Endothelial cell (in vitro differentiated cells): ENCODE measurements at places on chromosomes 7 and 10. TPM values are rescaled to one million over a fixed set of nuclear protein-coding genes. Genes with fewer than 3 reads are reported as not detected.

NUDT13 gene
- 2.3 TPM for total RNA-seq

MOGAT3 gene
- not detected for total RNA-seq

KCNIP2 gene
- total RNA-seq = 7.7 TPM

SLC39A12 gene
- total RNA-seq = 0.10 TPM

ATRNL1 gene
- 32.5 TPM for total RNA-seq

DNA sequence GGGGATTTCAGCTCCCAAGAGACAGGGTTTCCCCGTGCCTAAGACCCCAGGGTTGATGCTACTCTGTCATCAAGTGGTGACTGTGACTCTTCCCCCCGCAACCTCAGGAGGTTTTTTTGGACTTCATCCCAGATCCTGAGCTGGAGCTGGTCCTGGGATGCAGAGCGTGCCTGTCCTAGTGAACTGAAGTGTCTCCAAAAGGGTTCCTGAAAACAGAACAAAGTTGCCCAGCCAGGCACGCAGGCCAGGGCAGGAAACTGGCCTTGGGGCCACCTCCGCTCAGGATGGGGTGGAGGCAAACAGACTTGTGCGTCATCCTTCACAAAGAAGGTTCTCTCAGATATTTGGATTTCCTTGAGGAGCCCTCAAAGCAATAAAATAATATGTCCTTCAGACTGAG is 118.9 kb downstream of the ITIH5 start:
- no peak overlapping the region for H3K4me3 ChIP-seq
- H3K36me3 ChIP-seq = no peaks in the 10 kb centered on the region
- H3K4me1 ChIP-seq = no peaks in the 10 kb centered on the region
- H3K27me3 ChIP-seq = no peaks in the 10 kb centered on the region
- no peak for DNase-seq

- H3K4me1 ChIP-seq = no peaks in the 10 kb centered on the region
- H3K27me3 ChIP-seq = peaks cover 1% of the 10 kb centered on the region
- no peak overlapping the region for H3K4me3 ChIP-seq
- DNase-seq = no peak
Observed at GRCh38 chr7:68707958-68708357, 890.3 kb upstream of the AUTS2 start.

GRCh38 chr10:127854769-127855590 is 37.8 kb downstream of the CLRN3 start:
- H3K27ac ChIP-seq = no peak overlapping the region
- no peak overlapping the region for H3K4me3 ChIP-seq
- no peak for DNase-seq
- H3K27me3 ChIP-seq = no peaks in the 10 kb centered on the region
- no peaks in the 10 kb centered on the region for H3K36me3 ChIP-seq

DNA sequence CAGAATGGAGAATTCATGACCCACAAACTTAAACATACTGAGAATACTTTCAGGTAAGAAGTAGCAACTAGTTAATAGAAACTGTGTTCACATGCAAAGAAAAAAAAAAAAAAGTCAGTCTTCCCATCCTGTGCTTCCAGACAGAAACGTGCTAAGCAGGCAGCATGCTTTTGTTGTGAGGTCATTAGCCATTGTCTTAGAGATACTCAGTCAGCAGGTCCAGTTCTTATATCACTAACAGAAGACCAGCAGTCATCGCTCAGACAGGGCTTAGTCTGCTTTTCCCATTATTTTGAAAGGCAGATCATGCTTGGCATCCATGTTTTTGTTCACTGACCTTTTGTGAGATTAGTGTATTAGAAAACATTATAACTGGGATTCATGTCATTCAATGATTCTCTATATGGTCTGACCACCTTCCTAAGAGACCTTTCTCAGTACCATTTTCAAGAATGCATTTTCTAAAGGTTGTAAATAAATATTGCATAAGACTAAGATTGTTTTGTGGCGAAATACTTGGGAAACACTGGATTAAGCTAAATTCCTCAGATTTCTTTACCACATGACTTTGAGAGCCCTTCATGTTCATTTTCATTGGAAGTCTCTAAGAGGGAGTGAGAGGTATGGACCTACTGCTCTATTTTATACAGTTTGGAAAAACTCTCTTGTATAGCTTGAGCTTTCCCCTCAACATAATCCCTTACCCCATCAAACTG is 45.0 kb upstream of the AGBL3 start:
- H3K4me3 ChIP-seq = no peak overlapping the region
- H3K4me1 ChIP-seq = peaks cover 12% of the 10 kb centered on the region
- peak; percentile 41 for DNase-seq
- H3K27ac ChIP-seq = peak overlapping the region; percentile 93

DNA sequence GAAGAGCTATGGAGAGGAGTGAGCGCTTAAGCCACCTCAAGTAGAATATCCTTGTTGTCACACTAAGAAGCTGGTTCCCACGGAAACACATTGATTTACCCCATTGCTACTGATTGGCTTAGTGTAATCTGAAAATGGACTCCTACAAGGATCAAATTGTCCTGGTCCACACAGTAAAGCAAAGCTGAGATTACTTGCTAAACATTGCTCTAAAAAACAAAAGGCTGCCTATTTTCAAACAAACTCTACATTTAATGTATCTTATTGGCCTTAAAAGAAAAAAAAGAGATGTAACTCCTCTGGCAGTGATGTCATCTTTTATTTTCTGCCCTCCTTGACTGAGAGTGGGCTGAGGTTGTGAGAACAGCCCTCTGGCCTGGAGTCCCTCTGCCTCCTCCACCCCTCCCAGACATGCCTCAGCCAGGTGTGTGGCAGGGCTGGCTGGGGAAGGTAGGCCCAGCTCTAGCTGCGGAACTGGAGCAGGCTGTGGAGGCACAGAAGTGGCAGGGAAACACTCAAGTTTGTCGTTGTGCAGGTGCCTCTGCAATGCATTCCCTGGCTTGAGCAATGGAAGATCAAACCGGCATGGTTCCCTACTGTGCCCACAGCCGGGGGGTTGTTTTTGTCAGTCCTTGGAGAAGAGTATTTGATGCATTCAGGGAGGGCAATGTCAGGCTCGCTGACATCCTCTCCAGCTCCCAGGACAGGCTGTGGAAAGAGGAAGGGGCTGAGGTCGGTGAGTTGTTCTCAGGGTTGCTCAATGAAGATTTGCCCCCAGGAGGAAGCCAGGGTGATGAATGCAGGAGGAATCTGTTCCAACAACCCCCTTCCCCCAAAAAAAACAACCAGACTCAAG is 9.1 kb downstream of the KLF6 start:
- peak overlapping the region; percentile 42 for H3K4me3 ChIP-seq
- peak overlapping the region; percentile 86 for H3K27ac ChIP-seq
- H3K27me3 ChIP-seq = peaks cover 12% of the 10 kb centered on the region

GRCh38 chr7:75534727-75535307 is 42.7 kb downstream of the SPDYE5 start:
- no peak overlapping the region for H3K27ac ChIP-seq
- no peaks in the 10 kb centered on the region for H3K4me1 ChIP-seq
- H3K36me3 ChIP-seq = peaks cover 33% of the 10 kb centered on the region
- DNase-seq = no peak
- H3K4me3 ChIP-seq = no peak overlapping the region

GRCh38 chr10:80471001-80471400 is 16.9 kb downstream of the TSPAN14 start:
- H3K4me1 ChIP-seq = peaks cover 56% of the 10 kb centered on the region
- no peak overlapping the region for H3K27ac ChIP-seq
- peaks cover 4% of the 10 kb centered on the region for H3K27me3 ChIP-seq
- H3K36me3 ChIP-seq = peaks cover 22% of the 10 kb centered on the region

DNA sequence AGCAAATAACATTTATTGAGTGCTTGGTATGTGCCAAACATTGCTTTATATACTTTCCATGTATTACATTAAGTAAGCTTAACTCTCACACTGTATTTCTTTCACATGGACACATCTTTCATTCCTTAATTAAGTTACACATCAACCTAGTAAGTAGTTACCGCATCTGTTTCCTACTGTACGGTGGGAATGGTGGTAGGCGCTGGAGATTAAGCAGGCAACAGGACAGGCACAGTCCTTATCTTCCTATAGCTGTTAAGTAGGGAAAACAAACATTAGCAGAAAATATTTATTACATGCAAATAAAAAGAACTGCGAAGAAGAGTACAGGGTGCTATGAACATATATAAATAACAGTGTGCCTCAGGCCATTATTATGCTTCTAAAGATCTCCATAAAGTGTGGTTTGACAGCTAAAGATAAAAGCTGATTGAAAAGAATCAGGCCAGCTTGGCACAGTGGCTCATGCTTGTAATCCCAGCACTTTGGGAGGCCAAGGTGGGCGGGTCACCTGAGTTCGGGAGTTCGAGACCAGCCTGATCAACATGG is 105.0 kb downstream of the SUGCT start:
- H3K4me3 ChIP-seq = no peak overlapping the region
- no peaks in the 10 kb centered on the region for H3K36me3 ChIP-seq
- H3K27me3 ChIP-seq = peaks cover 2% of the 10 kb centered on the region
- H3K27ac ChIP-seq = no peak overlapping the region

- H3K36me3 ChIP-seq = peaks cover 11% of the 10 kb centered on the region
- no peak overlapping the region for H3K27ac ChIP-seq
- DNase-seq = no peak
- peaks cover 3% of the 10 kb centered on the region for H3K27me3 ChIP-seq
- H3K4me1 ChIP-seq = peaks cover 17% of the 10 kb centered on the region
- no peak overlapping the region for H3K4me3 ChIP-seq
Observed at GRCh38 chr10:395665-396064, 260.4 kb downstream of the ZMYND11 start.

DNA sequence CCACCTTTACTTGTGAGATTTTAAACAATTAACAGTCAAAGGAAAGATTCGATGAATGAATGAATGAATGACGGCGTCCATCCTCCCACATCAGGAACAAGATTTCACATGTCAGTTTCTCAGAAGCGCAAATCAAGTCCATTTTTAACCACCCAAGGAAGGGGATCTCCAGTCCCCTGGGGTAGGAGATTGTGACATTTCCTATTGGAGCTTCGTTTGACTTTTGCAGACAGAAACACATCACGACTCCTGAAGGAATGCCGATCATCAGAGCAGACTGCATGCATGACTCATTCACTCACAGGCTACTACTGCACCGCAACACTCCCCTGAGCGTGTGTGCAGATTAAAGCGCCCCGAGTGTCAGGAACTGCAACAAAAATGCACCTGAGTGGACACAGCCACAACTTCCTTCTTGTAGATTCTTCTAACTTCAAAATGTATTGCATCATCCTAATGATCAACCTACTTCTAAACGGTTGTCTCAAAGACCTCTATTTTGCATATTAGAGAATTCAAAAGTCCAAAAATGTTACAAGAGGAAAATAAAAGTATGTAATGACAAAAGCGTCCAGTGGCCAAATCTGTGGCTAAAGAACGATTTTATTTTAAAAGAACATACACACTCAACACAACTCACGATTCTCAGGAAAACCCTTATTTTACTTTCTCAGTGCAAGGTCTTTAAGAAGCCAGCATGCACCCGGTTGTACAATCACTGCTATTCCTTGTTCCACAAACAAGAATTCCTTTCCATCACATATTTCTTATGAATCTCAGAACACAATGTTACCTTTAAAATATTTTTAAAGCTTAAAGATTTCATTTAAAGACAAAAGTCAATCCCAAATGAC is 172.6 kb downstream of the FAM107B start:
- peaks cover 61% of the 10 kb centered on the region for H3K36me3 ChIP-seq
- peak overlapping the region; percentile 100 for H3K4me3 ChIP-seq
- no peak for DNase-seq
- peaks cover 63% of the 10 kb centered on the region for H3K4me1 ChIP-seq
- peaks cover 14% of the 10 kb centered on the region for H3K27me3 ChIP-seq
